Amniotic epithelial cell (primary cell): ENCODE measurements at places on chromosomes 5 and 9.

- peak; percentile 54 for DNase-seq
These were observed 62.4 kb upstream of the ADRB2 start for GRCh38 chr5:148763996-148764395.

GRCh38 chr5:157177953-157178352 is 2.7 kb upstream of the ITK start:
- no peak for DNase-seq

DNA sequence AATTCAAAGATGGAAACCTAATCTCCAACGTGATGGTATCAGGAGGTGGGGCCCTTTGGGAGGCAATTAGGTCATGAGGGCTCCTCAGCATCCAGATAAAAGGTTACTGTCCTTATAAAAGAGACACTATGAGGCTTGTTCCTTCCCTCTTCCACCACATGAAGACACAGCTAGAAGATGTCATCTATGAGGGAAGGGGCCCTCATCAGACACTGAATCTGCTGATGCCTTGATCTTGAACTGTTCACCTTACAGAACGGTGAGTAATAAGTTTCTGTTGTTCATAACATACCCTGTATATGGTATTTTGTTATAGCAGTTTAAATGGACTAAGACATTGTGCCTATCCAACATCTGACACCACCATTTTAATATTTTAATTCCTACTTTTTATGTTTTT is 19.7 kb upstream of the CCNH start:
- DNase-seq = no peak

- no peak for DNase-seq
These were observed 62.3 kb upstream of the DAPK1 start for GRCh38 chr9:87435189-87435880.

GRCh38 chr5:34496701-34497469 is 159.2 kb upstream of the RAI14 start:
- DNase-seq = no peak

DNA sequence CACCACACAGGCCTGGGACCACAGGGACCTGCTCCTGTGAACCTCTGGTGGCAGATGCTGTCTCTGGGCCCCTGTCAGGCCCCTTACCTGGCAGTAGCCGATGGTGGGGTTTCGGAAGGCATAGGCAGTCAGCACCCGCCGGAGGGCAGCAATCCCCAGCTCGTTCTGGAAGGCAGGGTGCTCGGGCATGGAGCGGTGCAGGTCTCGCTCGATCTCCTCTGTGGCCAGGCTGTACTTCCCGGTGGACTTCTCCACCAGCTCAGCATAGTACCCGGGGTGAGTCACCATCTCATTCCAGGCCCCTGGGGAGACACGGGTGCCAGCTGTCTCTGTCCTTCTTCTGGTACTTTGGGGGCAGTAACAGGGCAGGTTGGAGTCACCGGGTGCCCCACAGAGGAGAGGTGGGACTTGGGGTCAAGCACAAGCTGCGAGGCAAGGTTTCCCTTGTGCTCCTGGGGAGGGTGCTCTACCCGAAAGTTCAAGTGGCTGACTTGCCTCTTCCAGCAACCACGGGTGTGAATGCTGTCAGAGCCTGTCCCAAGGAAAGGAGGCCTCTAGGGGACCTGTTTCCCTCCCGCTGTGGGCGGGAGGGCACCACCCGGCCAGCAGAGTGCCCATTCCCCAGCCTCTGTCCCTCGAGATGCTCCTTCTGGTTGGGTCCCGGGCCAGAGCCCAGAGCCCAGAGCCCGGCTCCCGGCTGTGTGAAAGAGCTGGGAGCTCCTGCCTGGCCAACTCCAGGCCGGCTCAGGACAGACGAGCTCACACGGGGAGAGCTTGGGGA is 19.8 kb upstream of the MRNIP start:
- DNase-seq = no peak

DNA sequence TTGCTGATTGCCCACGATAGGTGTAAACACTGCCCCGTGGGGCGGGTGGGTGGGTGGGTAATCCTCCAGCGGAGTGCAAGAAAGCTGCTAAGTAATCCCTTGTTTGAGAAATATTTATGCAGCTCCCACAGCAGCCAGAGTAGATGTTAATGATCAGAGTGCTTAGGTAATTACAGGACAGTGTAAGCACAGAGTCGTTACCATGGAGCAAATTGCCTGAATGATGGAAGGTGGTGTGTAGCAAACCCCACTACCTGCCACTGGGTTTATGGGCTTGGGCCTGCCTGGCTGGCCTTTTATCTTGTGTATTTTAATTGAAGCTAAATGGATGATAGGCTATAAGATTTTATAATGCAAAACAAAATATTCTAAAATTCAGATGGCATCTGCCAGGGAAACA is 110.0 kb downstream of the COL5A1 start:
- no peak for DNase-seq

- no peak for DNase-seq
These were observed 183.3 kb upstream of the DMAC1 start for GRCh38 chr9:7982907-7983306.

DNA sequence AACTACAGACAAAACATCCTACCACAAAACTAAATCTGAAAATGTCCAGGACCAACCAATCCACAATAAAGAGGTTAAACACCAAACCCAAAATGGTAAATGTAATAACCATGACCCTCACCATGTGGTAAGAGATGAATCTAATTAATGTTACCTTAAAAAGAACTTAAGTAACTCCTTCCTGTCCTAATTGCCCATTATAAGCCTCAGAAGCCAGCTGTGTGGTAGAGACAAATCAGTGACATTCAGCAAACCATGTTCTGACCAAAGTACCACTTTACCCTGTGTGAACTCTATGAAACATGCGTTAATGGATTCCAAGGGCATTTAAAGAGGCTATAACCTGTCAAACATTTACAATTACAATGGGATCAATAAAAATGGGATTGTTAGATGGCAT is 25.0 kb downstream of the LPAR1 start:
- DNase-seq = no peak

DNA sequence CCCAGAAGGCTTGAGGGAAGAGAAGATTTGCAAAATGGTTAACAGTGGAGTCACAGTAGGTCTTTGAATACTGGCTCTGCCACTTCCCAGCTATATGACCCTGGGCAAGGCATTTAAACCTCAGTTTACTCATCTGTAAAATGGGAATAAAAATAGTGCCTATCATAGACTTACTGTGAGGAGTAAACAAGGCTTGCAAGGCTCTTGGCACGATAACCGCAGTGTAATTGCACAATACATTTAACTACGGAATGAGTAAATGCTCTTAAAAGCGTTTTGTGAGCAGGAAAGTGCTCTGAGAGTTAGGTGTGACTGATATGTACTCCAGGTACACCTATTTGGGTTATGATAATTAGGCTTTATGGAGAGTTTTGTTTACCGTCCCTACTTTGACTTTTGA is 8.4 kb downstream of the SLC36A3 start:
- peak; percentile 19 for DNase-seq
